ENCODE measurements at places on chromosomes 7 and 10. TPM values are rescaled to one million over a fixed set of nuclear protein-coding genes. Genes with fewer than 3 reads are reported as not detected.

GRCh38 chr7:31123726-31124125 lies 71.6 kb downstream of the ADCYAP1R1 start:
- DNase-seq: no peak

GRCh38 chr10:9957351-9957750 lies 1060.3 kb upstream of the CELF2 start:
- no peak for DNase-seq

DNA sequence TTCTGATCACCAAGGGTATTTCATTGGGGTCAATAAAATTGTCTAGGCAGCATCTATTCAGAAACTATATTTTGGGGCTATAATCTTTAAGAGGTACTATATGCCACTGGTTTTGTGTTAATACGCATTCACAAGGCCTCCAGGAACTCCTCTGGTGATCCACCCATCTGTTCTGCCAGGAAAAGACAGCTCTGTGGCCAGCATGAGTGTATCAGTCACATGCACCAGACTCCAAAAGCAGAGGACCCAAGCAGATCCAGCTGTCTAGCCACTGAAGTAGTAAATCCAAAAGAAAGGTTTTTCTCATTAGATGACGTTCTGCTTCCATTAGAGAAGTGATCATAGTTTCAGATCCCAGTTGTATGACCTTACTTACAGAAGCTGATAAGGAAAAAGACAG lies 199.6 kb upstream of the CELF2 start:
- DNase-seq: no peak

- DNase-seq: no peak
Observed at GRCh38 chr7:42426163-42426562, 189.2 kb upstream of the GLI3 start.

ORAI2 gene
- 85.0 TPM for polyA plus RNA-seq

ZNF777 gene
- polyA plus RNA-seq: 2.4 TPM
